ENCODE measurements at places on chromosomes 12 and 14. TPM values are rescaled to one million over a fixed set of nuclear protein-coding genes. Genes with fewer than 3 reads are reported as not detected.

DNA sequence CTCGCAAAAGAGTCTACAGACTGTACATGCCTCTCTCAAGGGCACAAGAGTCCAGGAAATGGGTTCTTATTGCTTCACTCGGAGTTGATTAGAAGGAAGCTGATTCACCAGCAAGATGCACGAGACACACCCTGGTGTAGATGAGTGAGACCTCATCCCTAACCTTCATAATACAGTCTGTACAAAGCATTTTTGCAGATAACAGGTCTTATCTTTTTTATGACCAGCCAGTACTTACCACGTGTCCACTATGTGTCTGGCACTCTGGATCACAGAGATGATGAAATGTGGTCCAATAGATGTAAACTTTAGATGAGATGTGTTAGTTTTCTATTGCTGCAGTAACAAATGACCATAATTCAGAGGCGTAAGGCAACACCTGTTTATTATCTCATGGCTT, 53.4 kb upstream of the PWP1 start:
- H3K27ac ChIP-seq: no peak overlapping the region
- H3K27me3 ChIP-seq: peaks cover 6% of the 10 kb centered on the region
- no peaks in the 10 kb centered on the region for H3K36me3 ChIP-seq
- no peak overlapping the region for H3K4me3 ChIP-seq
- H3K4me1 ChIP-seq: no peaks in the 10 kb centered on the region
- no peak for DNase-seq

DNA sequence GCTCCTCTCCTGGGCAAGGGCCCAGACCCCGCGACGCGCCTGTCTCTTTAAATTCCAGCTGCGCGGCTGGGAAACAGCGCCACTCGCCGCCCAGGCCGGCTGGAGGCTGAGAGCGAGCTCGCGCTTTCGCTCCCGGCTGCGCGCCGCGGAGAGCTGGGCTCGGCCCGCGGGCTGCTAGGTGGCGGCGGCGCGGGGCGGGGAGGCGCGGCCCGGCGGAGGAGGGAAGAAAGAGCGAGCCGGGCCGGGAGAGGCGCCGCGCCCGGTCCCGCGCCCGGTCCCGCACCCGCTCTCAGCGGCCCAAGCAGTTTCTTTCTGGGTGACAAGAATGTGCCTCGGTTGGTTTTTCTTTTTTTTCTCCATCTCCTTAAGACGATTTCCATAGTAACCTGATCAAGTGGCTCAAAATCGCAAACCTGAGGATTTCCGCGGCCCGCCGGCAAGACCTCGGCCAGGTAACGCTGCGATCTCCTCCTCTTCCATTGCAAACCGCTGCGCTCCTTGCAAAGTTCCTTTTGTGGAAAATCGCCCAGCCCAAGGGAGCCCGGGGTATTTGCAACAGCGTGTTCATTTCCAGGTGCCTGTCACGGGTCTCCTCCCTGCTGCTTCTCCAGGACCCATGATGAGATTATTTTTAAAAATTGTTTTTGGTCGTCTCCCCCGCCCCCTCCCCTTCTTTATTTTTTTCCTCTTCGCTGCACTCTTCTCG, 259.5 kb upstream of the E2F7 start:
- peak overlapping the region; percentile 92 for H3K4me3 ChIP-seq
- no peaks in the 10 kb centered on the region for H3K36me3 ChIP-seq
- H3K27ac ChIP-seq: no peak overlapping the region
- H3K4me1 ChIP-seq: peaks cover 12% of the 10 kb centered on the region
- DNase-seq: peak; percentile 87
- peaks cover 56% of the 10 kb centered on the region for H3K27me3 ChIP-seq

GRCh38 chr12:75784591-75784990, 247.0 kb downstream of the PHLDA1 start:
- no peaks in the 10 kb centered on the region for H3K27me3 ChIP-seq
- H3K4me1 ChIP-seq: peaks cover 58% of the 10 kb centered on the region
- H3K27ac ChIP-seq: no peak overlapping the region
- DNase-seq: no peak
- no peaks in the 10 kb centered on the region for H3K36me3 ChIP-seq
- no peak overlapping the region for H3K4me3 ChIP-seq

GRCh38 chr12:91133871-91134270, 22.6 kb upstream of the LUM start:
- H3K36me3 ChIP-seq: peaks cover 2% of the 10 kb centered on the region
- no peaks in the 10 kb centered on the region for H3K27me3 ChIP-seq
- H3K4me3 ChIP-seq: no peak overlapping the region
- DNase-seq: no peak

DNA sequence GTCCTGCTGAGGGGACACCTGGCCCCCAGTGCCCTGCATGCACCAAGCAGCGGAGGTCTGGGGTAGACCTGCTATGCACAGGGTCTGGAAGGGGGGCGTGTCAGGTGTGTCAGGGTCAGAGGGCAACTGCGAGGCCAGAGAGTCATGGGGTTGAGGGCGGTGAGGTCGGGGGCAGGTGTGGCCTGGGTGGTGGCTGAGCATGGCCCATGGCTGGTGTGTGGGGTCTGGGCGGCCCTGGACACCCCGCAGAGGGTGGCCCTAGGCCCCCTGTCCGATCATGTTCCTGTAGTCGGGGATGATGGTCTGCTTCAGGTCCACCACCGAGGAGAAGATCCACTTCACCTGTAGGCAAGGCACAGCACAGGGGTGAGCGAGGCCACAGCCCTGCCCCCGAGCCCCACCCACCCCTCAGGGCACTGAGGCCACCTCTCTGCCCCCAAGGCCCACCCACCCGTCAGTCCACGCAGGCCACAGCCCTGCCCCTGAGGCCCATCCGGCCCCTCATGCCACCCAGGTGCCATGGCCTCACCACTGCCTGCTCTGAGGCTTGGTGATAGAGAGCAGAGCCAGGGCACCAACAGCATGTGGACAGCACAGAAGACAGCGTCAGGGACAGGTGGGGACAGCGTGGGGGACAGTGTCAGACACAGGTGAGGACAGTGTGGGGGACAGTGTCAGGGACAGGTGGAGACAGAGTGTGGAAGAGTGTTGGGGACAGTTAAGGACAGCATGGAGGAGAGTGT, 211.3 kb downstream of the TMEM121 start:
- no peaks in the 10 kb centered on the region for H3K4me1 ChIP-seq
- DNase-seq: peak; percentile 73
- H3K27ac ChIP-seq: no peak overlapping the region

The ADGRD1 gene
- total RNA-seq: 1.0 TPM

The C12orf50 gene
- not detected for total RNA-seq
